ENCODE measurements at places on chromosomes 4 and X. TPM values are rescaled to one million over a fixed set of nuclear protein-coding genes. Genes with fewer than 3 reads are reported as not detected.

Gene SLC25A14
- 17.2 TPM for total RNA-seq

Gene COL4A6
- 0.28 TPM for total RNA-seq

Gene SMPX
- not detected for total RNA-seq

Gene HNRNPH2
- total RNA-seq: 54.3 TPM

Gene TEX13D
- total RNA-seq: not detected

Gene CASP3
- total RNA-seq: 58.9 TPM

Gene HMX1
- not detected for total RNA-seq

Gene BST1
- 5.3 TPM for total RNA-seq

Gene SFRP2
- total RNA-seq: not detected

Gene TMSB15A
- 32.8 TPM for total RNA-seq

Gene TLL1
- total RNA-seq: not detected

GRCh38 chr4:128155231-128155855 is 94.2 kb downstream of the LARP1B start:
- no peak for DNase-seq

DNA sequence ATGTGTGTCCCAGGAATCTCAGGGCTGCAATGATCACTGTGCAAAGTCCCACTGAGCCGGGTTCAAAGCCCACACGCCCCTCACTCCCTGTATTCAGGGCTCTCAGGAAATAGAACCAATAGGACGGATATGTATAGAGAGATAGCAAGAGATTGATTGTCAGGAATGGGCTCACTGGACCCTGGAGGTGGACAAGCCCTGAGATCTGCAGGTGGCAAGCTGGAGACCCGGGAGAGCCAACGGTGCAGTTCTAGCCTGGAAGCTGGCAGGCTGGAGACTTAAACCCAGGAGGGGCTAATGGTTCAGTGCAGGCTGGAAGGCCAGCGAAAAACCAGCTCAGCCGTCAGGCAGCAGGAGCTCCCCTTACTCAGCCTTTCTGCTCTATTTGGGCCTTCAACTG is 52.8 kb upstream of the ADRA2C start:
- DNase-seq: no peak

GRCh38 chr4:126513596-126513995 is 1119.2 kb upstream of the INTU start:
- no peak for DNase-seq

DNA sequence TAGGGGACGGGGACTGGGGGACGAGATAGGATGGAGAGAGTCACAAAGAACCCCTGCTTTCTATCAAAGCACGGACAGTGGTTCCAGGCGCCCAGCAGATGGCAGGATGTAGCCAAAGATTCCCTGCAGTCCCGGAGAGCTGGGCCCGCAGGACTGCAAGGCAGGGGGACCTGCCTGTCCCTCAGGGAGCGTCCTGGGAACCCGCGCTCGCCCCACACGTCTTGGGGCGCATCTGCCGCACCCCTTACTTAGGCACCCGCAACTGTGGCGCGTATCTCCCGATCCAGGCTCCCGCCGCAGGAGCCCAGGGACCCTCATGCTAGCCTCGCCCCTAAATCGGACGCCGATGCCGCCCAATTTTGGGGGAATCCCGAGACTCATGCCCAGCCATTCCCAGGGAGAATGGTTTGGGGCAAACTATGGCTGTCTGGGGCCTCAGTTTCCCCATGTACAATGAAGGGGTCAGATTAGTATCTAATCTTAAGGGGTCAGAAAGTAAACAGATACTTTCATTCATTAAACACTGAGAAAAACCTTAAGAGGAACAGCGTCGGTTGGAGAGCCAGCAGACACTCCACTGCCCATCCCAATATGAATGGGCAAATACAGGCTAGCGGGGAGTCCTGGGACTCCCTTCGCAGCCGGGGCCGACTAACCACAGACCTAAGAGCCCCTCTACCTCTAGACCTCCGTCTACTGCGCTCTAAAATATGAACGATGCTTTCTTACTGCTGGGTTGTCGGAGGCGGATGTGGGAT is 581 bp upstream of the STK32B start:
- peak; percentile 83 for DNase-seq

- DNase-seq: no peak
Observed at GRCh38 chr4:29043411-29043810, 1676.8 kb upstream of the PCDH7 start.

- no peak for DNase-seq
Observed at GRCh38 chr4:150744570-150744969, 162.6 kb downstream of the MAB21L2 start.

GRCh38 chrX:131066237-131066636 is 8.1 kb downstream of the ARHGAP36 start:
- no peak for DNase-seq

GRCh38 chr4:83974111-83974780 is 438.3 kb downstream of the GPAT3 start:
- DNase-seq: no peak

- DNase-seq: peak; percentile 91
Observed at GRCh38 chrX:107571296-107571998, 56.9 kb upstream of the PRPS1 start.

GRCh38 chrX:77617206-77617605 is 168.8 kb downstream of the ATRX start:
- DNase-seq: no peak

DNA sequence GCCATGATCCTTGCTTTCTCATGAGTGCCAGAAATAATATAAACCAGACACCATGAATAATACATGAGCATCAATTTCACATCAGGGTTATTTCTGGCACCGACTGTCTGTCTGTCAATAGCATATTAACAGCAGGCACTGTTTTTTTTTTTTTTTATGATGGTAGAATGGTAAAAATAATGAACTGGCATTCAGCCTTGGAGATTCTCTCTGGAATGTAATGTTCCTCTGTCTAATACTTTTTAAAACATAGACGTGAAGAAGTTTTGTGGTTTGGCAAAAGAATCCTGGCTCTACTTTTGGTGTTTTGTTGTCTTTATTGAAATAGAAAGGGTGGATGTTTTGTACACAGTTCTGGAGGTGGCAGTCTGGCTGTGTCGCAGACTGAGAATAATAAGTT is 874.6 kb upstream of the PRKX start:
- DNase-seq: no peak

DNA sequence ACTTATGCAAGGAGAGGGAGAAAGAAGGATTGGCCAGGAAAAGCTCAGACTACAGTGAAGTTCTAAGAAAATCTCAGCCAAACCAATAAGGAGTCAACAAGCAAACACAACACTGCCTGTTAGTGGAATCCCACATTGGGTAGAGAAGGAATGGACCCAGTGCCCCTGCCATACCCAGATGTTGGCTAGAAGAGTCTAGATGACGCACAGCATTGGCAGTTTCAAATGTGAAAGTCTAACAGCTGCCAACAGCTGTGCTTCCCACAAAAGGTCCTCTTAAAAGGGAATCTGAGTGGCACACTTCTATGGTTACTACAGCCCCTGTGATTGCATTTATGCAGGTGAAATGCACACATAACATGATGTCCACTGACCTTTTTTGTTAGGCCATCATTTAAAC is 37.2 kb upstream of the CPEB2 start:
- DNase-seq: no peak

- peak; percentile 32 for DNase-seq
Observed at GRCh38 chr4:122117743-122118142, 34.4 kb upstream of the BLTP1 start.

DNA sequence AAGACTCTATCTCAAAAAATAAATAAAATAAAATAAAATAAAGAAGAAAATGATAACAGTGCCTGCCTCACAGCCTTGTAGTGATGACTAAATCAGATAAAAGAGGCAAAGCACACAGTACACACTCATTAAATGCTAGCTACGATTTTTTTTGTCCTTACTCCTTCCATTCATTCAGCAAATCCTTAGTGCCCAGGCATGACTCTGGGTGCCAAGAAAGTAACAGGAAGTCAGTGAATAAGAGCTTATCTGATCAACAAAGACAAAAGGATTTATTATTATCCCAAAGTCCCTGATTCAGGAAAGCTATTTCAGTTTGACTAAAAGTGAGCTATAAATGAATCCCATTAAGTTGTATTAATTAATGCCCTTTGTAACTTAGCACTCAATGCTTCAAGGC is 92.7 kb downstream of the SH3KBP1 start:
- DNase-seq: no peak

DNA sequence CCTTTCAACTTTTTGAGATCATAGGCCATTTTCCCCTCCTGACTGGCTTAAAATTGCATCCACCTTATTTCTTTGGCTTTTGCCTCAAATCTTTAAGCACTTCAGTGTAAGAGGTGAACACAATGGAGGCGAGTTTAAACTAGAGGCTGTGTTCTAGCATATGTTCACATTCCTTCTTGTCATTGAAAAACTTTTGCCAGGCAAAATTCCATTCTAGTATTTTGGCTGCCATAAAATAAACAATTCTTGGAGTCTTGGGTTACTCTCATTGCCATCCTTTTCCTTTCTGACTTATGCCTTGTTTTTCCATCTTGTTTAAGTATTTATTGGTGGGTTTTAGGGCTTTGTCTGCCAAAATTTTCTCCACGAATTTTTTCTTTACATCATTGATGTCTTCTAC is 137.3 kb upstream of the ANXA10 start:
- DNase-seq: no peak

- no peak for DNase-seq
Observed at GRCh38 chrX:46258356-46258755, 286.9 kb downstream of the ZNF674 start.

GRCh38 chrX:9942086-9942485 is 25.1 kb upstream of the CLDN34 start:
- no peak for DNase-seq

DNA sequence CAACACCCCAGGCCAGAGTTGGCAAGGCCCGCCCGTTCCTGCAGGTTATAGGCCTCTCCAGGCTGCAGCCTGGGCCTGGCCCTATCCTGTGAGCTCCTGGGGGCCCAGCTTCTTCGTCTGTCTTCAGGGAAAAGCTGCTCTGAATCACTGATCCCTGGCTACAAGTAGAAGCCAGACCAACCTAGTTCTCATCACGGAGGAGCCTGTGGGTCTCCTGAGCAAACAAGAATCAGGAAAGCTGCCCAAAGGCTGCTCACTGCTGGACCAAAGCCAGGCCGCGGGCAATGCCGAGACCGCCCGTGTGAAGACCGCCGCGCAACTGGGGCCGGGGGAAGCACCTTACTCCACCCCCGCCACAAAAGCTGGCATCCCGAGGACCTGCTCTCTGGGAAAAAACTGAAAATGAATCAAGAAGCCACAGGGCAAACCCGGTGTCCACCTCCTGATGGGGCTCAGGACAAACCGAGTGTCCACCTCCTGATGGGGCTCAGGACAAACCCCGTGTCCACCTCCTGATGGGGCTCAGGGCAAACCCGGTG is 12.8 kb downstream of the CTBP1 start:
- no peak for DNase-seq

- no peak for DNase-seq
Observed at GRCh38 chr4:177161781-177162180, 147.9 kb upstream of the NEIL3 start.

GRCh38 chr4:165839615-165840333 is 33.3 kb upstream of the TLL1 start:
- no peak for DNase-seq

DNA sequence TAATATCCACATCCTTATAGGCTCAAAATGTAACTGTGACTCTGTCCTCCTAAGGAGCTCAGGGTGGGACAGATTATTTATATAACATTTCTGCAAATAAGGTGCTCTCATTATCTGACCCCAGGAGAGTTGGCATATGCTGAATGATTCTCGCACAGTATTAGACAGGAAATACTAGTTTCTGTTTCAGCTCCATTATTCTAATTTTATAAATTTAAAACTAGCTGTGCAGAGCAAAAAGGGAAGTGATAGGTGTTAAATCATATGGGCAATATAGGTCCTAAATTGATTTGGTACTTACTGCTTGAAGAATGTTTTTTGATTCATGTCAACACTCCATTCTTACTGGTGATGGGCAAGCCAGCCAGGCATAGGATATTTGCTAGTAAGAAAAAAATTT is 141.5 kb downstream of the GLRA2 start:
- DNase-seq: no peak

DNA sequence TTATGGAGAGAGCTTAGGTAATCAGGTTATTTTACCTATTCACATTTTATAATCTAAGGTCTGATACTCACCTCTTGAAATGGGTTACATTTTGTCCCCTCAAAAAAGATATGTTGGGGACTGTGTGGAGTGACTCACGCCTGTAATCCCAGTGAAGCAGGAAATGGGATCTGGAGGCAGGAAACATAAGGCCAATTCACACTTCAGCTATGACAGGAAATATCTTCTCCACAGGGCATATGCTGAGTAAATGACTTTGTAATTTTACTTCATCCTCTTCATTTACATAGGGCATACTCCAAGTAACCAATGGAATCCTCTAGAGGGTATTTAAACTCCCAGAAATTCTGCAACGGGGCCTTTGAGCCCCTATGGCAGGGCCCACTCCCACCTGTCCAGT is 54.8 kb upstream of the ZMAT1 start:
- DNase-seq: no peak

- DNase-seq: no peak
Observed at GRCh38 chrX:38221391-38221929, 789 bp upstream of the SRPX start.

DNA sequence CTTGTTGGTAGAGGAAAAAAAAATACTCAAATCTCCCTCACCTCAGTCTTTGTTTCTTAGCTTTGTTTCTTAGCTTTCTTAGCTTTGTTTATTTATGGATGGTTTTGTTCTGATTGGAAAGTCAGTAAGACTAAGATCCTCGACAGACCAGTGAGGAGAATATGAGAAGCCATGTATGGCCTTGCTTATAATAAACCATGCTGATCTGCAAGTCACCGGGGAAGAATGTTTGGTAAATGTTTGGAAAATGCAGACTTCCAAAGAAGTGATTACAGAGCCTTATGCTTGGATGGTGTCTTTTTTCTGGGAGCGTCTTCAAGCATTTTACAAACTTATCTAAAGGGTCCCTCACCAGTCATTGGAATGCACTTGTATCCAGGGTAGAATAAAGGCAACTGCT is 90.1 kb upstream of the NOCT start:
- peak; percentile 70 for DNase-seq

GRCh38 chr4:107913283-107913899 is 18.0 kb upstream of the CYP2U1 start:
- peak; percentile 76 for DNase-seq

GRCh38 chr4:38273407-38273806 is 313.2 kb downstream of the PTTG2 start:
- DNase-seq: no peak
